GM23338 (cell line): ENCODE measurements at places on chromosomes 5 and 9. TPM values are rescaled to one million over a fixed set of nuclear protein-coding genes. Genes with fewer than 3 reads are reported as not detected.

MFAP3 gene
- 47.5 and 51.3 TPM in 2 replicates for total RNA-seq

GARIN3 gene
- not detected in 2 replicates for total RNA-seq

PROB1 gene
- 2.7 and 3.1 TPM in 2 replicates for total RNA-seq

GLRA1 gene
- total RNA-seq, result not detected in 2 replicates

- no peak for DNase-seq
Observed at GRCh38 chr5:1545126-1545804, 21.5 kb upstream of the LPCAT1 start.

DNA sequence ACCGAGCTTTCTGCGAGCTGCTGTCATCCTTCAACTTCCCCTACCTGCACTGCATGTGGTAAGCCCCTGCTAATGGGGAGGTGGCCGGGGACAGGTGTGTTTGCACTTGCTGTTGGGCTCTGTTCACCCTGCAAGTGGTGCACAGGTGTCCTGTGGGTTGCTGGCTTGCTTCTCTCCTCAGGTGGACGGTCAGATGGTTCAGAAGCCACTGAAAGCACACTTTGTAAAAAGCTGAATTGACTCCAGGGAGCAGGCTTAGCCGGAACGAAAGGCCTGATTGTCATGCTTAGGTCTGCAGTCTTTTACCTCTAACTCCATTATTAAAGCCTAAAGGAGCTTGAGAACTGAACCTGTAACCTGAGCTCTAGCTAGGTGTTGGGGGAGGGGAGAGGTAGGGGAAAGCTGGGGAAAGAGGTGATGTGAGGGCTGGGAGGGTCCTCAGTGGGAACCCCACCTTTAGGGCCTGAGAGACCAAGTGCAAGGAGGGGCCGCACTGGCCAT, 37.6 kb downstream of the ACER2 start:
- DNase-seq, result peak; percentile 90

GRCh38 chr9:97596906-97597305, 36.3 kb downstream of the TSTD2 start:
- no peak for DNase-seq

- DNase-seq, result no peak
Observed at GRCh38 chr5:91104062-91104448, 279.1 kb downstream of the ARRDC3 start.

GRCh38 chr5:169079697-169080096, 221.2 kb downstream of the SLIT3 start:
- DNase-seq, result no peak

- no peak for DNase-seq
Observed at GRCh38 chr5:163281512-163281911, 155.9 kb upstream of the CCNG1 start.

- DNase-seq, result no peak
Observed at GRCh38 chr9:98080326-98080725, 23.8 kb downstream of the NANS start.

- no peak for DNase-seq
Observed at GRCh38 chr5:109833946-109834345, 144.2 kb downstream of the MAN2A1 start.
